Breast epithelium (tissue), 4 donors: ENCODE measurements at places on chromosomes 5 and 9.

DNA sequence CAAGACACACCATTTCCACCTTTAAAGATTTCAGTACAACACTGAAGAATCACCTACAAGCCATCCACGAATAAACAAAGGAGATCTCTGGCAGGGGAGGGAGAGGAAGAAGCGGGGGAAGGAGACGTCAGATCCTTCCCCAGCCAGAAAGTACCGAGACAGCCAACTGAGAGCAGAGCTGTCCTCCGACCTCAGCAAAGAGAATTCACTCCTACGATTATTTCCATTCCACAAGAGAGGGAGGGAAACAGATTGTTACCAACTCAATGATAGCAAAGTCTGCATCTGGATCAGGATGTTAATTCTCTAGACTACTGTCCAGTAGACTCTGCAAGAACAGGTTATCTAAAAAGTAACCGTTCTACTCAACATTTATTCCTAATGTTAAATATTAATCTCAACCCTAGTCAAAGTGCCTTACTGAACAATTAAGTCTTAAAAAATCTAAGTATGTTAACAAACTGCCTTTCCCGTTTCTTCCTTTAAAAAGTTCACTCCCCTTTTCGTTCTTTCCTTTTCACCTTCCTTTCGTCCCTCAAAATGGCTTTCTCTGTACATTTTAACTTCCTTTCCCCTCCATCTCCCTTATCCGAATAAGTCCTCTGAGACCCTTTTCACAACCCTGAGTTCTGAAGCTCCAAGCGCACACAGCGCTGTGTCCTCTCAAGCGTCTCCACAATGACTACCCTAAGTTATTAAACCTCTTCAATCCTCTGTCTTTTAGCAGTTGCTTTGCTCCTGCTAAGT is 1.4 kb downstream of the CHD1 start:
- no peaks in the 10 kb centered on the region for H3K36me3 ChIP-seq
- H3K27me3 ChIP-seq, result no peaks in the 10 kb centered on the region
- DNase-seq, result peak; percentile 59
- peaks cover 9% of the 10 kb centered on the region for H3K4me1 ChIP-seq
- peak overlapping the region; percentile 81 for H3K4me3 ChIP-seq

DNA sequence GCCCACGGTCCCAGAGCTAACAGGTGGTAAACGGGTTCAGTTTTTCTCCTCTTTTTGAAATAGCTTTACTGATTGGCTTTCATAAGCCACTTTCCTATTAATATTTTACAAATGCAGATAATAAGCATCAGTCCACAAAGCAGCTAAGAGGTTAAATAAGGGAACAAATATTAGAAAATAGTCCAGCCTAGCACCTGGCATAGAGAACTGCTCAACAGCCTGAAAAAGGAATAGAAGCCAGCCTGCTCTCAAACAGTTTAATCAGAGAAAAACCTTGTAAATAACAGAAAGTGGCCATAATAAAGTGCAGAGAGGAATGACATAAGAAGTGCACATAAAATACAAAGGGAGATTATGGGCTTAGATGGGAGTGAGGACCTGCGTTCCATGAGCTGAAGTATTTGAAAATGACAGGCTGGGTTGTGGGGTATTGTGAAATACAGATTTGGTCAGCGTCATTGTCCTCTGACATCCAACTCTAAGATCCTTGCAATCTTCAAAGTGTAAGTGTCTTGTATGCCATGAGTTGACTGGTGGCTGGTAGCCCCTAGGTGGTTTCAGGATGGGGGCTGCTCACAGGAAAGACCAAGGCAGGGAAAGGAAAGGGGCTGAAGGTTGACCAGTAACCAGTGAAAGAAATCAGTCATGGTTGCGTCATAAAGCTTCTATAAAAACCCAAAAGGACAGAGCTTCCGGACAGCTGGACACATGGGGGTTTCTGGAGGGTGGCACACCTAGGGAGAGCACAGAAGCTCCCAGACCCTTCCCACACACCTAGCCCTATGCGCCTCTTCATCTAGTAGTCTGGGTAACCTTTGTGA is 32.4 kb downstream of the MYO10 start:
- no peaks in the 10 kb centered on the region for H3K36me3 ChIP-seq
- no peak overlapping the region for H3K27ac ChIP-seq
- no peak overlapping the region for H3K4me3 ChIP-seq
- H3K27me3 ChIP-seq, result no peaks in the 10 kb centered on the region
- no peak for DNase-seq

- H3K27me3 ChIP-seq, result no peaks in the 10 kb centered on the region
- no peak for DNase-seq
- H3K36me3 ChIP-seq, result no peaks in the 10 kb centered on the region
- no peaks in the 10 kb centered on the region for H3K4me1 ChIP-seq
Observed at GRCh38 chr5:172533399-172534228, 79.3 kb upstream of the SH3PXD2B start.

DNA sequence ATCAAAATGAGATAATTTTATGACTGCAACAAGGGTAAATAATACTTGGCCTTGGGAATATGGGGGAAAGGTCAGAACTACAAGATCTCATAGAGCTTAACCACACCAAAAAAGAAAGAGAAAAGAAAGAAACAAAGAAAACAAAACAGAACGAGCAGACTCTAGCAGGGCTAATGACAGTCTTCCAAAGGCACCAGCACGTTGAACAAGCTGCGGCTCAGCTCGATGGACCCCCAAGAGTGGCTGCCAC is 689 bp downstream of the AK3 start:
- H3K27ac ChIP-seq, result peak overlapping the region; percentile 98
- no peaks in the 10 kb centered on the region for H3K36me3 ChIP-seq
- H3K4me3 ChIP-seq, result peak overlapping the region; percentile 76
- DNase-seq, result no peak
- no peaks in the 10 kb centered on the region for H3K4me1 ChIP-seq
